ENCODE measurements at places on chromosomes 1 and 21. TPM values are rescaled to one million over a fixed set of nuclear protein-coding genes. Genes with fewer than 3 reads are reported as not detected.
A peak's percentile ranks its signal among the peaks of the same experiment; 100 is the strongest.

ADAMTS4 gene
- 207 TPM for total RNA-seq

SPRR2A gene
- not detected for total RNA-seq

CA14 gene
- not detected for total RNA-seq

B3GALT5 gene
- 0.21 TPM for total RNA-seq

MOV10 gene
- total RNA-seq, result 29.2 TPM

DDR2 gene
- total RNA-seq, result 124 TPM

ZNF678 gene
- 9.7 TPM for total RNA-seq

STUM gene
- total RNA-seq, result 2.7 TPM

BTBD8 gene
- total RNA-seq, result 8.3 TPM

OR2L8 gene
- total RNA-seq, result 0.69 TPM

KIFAP3 gene
- total RNA-seq, result 38.7 TPM

DNA sequence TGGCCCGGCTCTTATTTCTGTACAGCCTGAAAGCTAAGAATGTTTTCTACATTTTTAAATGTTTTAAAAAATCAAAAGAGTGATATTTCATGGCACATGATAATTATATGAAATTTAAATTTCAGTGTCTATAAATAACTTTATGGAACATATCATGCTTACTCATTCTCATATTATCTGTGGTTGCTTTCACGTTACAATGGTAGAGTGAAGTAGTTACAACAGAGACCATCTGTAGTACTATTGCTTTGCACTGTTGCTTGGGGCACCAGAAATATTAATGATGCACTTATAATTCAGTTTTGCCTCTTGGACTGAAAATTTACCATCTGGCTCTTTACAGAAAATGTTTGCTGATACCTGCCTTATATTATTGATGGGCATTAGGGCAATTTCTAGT is 481.6 kb downstream of the PLPP3 start:
- DNase-seq, result no peak

DNA sequence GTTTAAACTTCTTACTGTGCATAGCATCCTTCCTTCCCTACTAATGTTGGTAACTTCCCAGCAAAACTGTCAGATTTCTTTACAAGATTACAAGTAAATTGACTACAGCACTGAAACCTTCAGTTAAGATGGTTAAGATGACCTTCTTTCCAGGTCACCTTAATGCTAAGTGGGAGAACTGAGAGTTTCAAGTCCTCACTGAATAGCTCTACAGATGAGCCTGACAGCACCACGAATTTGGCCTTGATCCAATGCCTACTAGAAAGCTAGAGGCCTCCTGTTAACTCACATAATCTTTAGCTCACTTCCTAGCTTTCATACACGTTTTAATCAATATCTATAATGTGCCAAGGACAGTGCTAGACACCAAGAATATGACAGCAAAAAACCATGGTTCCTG is 276.0 kb upstream of the PLD5 start:
- DNase-seq, result no peak

- no peak for DNase-seq
These were observed 5.6 kb upstream of the XKR8 start for GRCh38 chr1:27954186-27954585.

DNA sequence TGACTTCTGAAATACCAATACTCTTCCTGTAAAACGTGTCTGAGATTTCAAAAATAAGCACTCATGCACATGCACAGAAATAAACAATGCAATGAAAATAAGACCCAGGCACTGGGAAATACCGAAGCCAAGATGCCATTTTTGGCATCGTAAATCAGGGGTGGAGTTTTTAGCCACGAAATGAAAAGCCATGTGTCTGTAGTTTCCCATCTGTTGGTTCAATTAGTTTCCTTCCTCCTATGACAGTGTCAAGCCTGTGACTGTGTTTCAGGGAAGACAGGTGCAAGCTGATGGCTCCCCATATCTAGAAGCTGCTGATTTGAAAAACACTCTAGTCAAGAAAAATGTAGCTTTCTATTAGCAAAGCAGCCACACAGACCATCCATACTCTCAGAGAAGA is 480.4 kb upstream of the CAMK1G start:
- no peak for DNase-seq

DNA sequence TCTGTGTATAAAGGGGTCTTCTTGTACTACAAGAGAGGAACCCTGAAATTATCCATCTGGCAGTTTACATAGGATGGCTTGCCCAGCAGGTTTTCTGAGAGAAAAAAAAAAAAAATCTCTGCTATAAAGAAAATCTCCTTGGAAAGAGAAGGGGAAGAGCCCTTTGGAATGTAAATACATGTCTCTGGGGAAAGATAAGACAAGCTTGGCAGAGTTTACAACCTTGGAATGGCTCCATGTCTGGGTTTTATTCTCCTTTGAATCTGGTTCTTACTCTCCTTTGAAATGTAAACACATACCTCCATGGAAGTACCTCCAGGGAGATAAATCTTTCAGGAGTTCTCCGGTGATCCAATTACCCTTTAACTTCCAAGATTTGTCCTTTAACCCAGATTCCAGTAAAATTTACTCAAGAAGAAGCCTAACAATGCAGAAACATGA is 45.1 kb upstream of the DNAH14 start:
- no peak for DNase-seq

DNA sequence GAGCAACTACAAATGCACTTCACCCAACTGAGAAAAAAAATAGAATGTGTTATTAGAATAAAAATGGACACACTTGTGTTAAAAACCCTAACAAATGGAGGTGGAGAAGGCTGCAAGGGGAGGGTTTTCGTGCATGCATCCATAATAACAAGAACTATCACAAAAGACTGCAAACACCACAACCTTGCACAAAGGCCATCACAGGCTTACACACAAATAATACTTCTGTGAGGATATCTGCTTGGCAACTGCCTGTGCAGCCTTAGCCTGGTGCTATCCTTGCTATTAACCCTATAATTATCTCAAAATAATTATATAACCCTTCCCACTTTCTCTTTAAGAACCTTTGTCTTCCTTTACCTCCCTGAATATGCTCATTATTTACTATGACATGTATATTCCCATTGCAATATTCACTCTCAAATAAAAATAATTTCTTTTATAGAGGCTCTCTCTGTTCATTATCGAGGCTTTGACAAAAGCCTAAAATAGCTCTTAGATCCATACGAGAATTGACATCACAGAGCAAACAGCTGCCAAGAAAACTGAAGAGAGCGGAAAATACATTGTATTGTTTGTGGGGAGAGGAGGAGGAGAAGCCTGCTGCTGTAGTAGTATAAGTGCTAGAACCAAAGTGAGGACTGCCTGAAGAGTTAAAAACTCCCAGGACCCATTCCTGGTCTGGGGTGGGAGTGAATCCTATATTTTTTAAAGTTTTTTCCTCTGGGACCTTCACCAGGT is 1768.7 kb downstream of the BRINP3 start:
- no peak for DNase-seq

DNA sequence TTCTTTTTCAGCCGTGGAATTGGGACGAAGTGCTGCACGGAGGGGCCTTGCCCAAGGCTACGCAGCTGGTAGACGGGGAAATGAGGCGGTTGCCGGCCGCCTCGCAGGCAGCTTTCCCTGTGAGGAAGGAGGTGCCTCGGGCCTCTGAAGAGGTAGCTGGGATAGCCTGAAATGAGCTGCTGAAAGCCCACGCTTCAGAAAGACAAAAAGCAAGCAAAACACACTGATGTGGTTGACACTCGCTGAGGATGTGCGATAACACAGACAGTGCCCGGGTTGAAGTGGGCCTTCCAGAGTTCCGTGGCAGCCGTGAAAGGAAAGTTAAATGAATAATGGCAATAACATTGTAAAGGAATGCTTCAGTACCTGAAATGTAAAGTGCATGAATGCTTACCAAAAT is 47.2 kb downstream of the S1PR1 start:
- no peak for DNase-seq

DNA sequence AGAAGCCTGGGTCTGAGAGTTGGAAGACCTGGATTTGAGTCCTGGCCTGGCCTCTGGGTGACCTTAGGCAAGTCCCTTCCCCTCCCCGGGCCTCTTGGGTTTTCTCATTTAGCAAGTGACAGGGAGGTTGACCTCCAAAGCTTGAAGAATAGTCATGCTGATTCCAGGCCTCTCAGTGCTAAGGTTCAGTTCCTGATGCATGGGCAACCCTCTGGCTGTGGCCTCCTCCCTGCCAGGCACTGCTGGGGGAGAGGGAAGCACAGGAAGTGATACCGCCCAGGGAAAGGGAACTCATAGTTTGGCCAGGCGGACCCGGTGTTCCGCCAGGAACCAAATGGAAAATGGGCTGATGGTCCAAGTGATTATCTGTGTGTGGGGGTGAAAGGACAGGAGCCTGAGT is 23.6 kb upstream of the WASF2 start:
- DNase-seq, result peak; percentile 67

GRCh38 chr21:31352836-31353235 is 8.8 kb upstream of the TIAM1 start:
- no peak for DNase-seq

DNA sequence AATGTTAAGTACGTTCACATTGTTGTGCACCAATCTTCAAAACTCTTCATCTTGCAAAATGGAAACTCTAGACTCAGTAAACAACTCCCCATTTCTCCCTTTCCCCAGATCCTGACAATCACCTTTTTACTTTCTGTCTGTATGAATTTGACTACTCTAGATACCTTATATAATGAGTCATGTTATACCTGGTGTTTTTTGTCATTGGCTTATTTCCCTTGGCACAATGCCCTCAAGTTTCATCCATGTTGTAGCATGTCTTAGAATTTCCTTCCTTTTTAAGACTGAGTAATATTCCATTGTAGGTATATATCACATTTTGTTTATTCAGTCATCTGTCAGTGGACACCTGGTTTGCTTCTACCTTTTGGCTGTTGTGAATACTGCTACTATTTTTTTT is 399.5 kb downstream of the LMO4 start:
- no peak for DNase-seq

DNA sequence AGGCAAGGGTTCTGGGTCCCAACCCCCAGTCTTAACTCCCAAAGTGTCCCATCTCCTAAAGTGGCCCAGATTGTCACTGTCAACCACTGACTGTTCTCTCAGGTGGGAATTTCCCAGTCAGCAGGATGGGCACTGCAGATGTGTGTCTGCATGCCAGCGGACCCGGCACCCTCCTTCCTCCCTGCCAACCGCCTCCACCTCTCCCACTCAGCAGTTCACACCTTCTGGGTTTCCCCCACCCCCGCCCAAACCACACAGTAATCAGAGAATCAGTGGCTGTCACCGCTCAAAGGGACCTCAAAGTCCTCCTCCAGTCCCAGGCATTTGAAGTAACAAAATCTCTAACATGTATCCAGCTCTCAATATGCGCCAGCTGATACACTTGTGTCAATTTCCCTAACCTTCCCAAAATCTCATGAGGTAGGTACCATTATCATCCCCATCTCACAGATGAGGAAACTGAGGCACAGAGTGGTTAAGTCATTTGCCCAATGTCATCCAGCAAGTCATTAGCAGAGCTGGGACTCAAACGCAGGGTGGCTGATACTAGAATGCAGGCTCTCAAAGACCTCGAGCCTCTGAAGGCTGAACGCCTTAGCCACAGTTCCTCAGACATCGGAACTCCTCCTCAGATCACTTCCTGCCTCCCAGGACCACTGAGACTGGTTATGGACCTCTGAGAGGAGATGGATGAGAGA is 4.8 kb downstream of the RUNX3 start:
- DNase-seq, result no peak

DNA sequence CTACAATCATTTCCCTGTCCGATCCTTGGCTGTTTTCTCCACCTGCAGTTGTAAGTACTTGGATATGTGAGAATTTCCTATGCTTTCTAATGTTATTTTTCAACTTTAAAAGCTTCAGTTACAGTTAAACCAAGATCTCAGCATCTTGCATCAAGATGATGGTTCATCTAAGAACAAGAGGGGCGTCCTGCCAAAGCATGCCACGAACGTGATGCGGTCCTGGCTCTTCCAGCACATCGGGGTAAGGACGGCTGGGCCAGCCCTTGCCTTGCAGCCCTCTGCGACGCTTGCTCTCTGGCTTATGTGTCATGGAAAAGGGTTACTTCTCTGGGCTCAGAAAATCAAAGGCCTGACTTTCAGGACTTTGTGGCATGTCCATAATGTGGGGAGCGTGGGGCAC is 46.8 kb downstream of the PKNOX1 start:
- DNase-seq, result no peak

GRCh38 chr21:41153443-41153842 is 14.5 kb upstream of the BACE2 start:
- no peak for DNase-seq

GRCh38 chr1:81850495-81850894 is 49.8 kb downstream of the ADGRL2 start:
- no peak for DNase-seq

GRCh38 chr1:111672331-111672730 is 52.7 kb downstream of the RAP1A start:
- no peak for DNase-seq

GRCh38 chr1:156812293-156812990 is 4.2 kb downstream of the SH2D2A start:
- DNase-seq, result no peak

DNA sequence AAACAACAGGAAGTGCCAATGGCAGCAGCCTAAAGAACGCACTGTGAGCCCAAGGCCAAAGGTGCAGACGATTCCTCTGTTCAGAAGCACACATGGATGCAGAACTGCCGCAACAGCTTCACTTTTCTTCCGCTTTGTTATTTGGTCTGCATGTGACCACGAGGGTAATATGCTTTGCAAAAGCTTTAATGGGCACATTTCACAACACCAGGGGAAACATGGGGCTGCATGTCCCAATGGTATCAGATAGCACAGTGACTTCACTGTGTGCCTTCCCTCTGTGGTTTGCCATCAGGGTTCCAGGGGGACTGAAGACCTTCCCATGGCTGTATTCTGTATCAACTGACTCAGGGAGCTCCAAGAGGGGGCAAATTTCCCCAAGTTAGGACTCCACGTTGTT is 28.3 kb downstream of the THAP3 start:
- no peak for DNase-seq

GRCh38 chr1:161949548-161949947 is 74.1 kb downstream of the OLFML2B start:
- DNase-seq, result no peak

DNA sequence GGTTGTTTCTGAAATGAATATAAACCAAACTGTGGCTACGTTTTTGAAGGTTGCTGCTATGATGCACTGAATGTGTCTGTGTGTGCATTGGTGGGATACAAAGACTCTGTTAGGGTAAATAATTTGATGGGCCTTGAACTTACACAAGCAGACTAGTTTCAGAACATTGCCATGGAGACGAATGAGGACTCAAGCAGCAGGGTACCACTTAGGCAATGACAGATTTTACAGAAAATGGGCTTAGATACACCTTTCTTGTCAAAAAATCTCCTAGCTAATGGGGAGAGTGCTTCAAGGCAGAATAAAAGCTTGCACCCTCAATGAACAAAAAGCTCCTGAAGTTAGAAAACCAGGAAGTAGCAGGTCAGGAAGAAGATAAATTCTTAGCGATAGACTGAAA is 55.7 kb downstream of the IER5 start:
- DNase-seq, result no peak

GRCh38 chr1:3578906-3579305 is 32.4 kb downstream of the MEGF6 start:
- DNase-seq, result no peak

- no peak for DNase-seq
These were observed 6.7 kb downstream of the VSIG8 start for GRCh38 chr1:159855709-159856108.

- no peak for DNase-seq
These were observed 73.1 kb upstream of the TMEM51 start for GRCh38 chr1:15080328-15081007.

GRCh38 chr21:31222142-31222541 is 121.9 kb downstream of the TIAM1 start:
- DNase-seq, result no peak

All from aorta (tissue), 5 donors.